ENCODE measurements at places on chromosomes 1 and 21.

GRCh38 chr21:41929248-41929647 lies 24.6 kb downstream of the C2CD2 start:
- no peak for DNase-seq

DNA sequence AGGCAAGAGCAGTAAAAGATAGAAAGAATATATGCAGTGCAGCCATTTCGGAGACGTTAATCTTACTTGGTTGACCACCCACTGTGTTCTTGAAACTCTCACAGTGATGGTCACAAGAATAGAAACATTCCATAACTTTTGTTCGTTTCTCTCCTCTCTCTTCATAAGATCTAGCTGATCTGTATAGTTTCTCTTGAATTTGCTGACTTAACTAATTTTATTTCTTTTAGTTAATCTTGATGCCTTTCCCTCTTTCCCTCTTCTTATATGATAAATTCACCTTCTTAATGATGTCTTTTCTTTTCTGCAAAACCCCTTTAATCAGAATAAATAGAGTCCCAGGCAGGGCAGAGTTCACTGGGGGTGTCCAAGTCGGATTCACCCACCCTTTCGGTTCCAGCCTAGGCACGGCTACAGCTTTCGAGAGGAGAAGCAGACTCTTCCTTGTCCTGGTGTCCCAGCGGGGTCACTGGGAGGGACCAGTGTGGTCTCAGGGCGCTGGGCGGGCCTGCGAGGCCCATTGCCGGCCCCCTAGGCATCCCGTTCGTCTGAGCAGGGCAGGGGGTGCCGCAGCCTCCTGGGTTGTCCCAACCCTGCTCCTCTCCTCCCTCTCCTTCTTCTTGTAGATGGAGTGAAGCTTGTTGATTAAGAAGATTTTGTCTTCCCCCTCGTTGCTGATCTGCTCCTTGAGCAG lies 39.8 kb downstream of the ZNF691 start:
- DNase-seq: no peak

- no peak for DNase-seq
These were observed 32.1 kb downstream of the IL12RB2 start for GRCh38 chr1:67339623-67340343.

DNA sequence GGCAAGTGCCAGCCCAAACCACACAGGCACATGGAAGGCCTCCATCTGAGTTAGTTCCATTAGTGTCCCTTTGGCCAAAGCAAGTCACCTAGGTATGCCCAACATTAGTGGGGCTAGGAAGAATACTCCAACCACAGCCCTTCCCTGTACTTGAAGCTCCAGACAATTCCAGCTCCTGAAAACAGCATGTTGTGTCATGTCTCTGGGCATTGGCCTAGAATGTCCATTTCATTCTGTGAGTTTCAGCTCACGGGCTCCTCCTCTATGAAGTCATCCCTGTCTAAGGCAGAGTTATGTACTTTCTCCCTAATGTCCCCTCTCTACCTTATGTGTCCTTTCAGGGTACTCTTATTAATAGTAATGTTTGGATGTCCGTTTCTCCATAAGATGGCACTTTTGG lies 96.5 kb upstream of the SPATA6 start:
- no peak for DNase-seq

DNA sequence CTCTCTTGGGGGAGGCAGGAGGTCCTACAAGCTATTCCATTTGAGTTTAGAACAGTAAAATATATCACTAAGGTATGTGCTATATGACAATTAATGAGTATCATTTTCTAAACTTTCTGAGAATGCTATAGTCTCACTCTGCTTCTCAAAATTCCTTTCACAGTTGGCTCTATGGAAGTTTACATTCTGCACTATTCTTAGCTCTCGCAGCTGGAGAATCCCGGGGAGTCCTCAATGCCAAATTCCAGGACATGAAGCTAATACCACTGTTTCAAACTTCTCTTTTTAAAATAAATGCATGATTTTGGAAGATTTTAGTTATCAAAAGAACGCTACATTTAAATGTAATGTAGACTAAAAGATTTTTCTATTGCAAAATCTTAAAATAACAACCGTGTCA lies 22.4 kb upstream of the PALMD start:
- DNase-seq: no peak

- no peak for DNase-seq
These were observed 30.8 kb downstream of the DUSP10 start for GRCh38 chr1:221711063-221711577.
